ENCODE measurements at places on chromosomes 3 and 15.

DNA sequence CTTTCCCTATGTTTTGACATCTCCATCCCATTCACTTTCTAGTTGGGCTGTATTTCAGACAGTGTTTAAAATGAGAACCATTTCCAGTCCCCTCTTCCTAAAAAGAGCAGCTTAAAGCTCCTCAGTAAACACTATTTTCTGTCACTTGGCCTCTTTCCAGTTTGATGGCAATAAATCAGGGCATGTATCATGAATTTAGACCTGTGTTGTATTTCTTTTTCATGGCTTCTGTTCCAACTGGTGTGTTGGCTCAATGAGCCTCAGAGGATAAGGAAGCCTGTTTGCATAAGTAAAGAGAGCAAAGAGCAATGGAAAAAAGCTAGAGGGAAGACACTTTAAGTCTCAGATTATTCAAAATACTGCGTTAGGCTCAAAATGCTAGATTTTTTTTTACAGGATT is 7.2 kb downstream of the CCDC80 start:
- no peak for DNase-seq

- no peak for DNase-seq
These were observed 360.4 kb downstream of the ULK4 start for GRCh38 chr3:41601404-41601987.

GRCh38 chr3:49401766-49402165 is 10.0 kb downstream of the RHOA start:
- no peak for DNase-seq

GRCh38 chr3:187706971-187707370 is 4.6 kb upstream of the RTP2 start:
- DNase-seq: no peak

DNA sequence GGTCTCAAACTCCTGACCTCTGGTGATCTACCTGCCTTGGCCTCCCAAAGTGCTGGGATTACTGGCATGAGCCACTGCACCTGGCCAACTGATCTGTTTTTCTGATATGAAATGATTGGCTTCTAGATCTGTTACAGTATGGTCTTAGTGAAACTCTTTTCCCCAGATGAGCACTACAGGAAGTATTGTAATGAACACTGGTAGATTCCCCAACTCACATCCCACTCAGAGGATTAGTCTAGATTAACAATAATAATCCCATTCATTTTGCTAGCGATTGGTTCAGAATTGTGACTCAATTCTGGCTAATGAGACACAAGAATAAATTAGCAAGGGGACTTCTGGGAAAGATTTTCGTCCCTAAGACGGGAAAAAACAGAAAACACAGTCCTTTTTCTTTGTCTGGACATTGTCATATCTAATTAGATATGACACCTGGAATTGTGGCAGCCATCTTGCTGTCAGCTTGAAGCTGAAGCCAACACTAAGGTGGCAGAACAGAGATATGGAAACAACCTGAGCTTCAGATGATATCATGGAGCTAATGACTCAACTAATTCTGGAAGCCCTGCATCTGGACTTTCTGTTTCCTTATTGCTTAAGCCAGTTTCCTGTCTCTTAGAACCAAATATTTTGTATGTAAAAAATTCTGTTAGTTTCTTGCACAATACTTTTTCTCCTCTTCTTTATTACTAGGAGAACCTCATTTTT is 17.4 kb upstream of the NPTN start:
- DNase-seq: no peak

DNA sequence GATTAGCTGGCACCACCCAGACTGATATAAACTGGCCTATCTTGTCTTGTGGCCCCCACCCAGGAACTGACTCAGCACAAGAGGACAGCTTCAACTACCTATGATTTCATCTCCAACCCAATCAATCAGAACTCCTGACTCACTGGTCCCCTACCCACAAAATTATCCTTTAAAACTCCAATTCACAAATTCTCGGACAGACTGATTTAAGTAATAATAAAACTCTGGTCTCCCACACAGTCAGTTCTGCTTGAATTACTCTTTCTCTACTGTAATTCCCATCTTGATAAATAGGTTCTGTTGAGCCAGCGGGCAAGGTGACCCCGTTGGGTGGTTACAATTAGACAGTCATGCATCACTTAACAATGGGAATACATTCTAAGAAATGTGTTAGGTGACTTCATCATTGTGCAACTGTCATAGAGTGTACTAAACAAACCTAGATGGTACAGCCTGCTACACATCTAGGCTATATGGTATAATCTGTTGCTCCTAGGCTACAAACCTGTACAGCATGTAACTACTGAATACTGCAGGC is 48.1 kb upstream of the MAP4 start:
- no peak for DNase-seq

DNA sequence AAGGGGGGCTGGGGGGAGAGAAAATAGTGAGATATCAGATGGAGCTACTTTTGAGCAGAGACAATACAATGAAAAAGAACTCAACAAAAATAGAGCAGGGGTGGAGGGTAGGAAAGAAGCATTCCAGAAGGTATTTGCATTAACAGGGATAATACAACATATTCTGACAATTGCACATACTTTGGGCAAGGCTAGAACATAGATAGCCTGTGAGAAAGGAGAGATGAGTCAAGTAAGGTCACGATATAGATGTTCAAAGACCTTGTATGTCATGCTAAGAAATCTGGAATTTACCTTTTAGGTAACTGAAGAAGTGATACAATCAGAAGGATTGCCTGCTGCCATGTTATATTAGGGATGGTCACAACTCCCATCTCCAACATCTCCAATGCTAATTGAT is 155.2 kb downstream of the GSK3B start:
- DNase-seq: no peak

- no peak for DNase-seq
These were observed 26.4 kb upstream of the ACP3 start for GRCh38 chr3:132290833-132291232.

DNA sequence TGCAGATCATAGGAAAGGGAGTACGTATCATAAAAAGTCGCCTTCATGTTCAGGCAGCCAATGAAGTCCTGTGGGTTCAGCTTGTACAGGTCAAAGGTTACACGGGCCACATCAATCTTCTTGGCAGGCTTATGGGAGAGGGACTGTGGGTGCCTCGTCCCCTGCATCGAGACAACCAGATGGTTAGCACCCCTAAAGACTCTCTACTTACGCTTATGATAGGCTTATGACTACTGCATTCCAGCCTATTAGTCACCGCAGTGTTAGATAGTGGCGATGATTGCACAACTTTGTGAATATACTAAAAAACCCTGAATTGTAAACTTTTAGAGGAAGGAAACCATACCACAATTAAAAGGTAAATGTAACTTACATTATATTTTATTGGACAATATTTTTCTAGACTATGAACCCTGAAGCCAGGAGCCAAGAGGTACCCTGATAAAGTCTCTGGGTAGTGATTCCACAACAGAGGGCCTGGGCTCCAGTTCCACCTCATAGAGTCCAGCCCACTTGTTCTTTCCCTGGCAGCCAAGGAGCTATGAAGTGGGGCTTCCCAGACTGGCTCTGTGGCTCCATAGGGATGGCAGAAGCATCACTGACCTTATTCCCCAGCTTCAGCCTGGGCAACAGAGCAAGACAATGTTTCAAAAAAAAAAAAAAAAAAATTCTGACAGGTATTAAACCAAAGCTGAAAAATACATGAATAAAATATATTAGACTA is 2.5 kb upstream of the FANCD2 start:
- DNase-seq: no peak

- no peak for DNase-seq
These were observed 521.9 kb upstream of the NAALADL2 start for GRCh38 chr3:174337227-174337626.

All from CMK (cell line).